ENCODE measurements at places on chromosomes 12 and 14.

- no peak for DNase-seq
These were observed 345.2 kb upstream of the KITLG start for GRCh38 chr12:88925454-88925853.

DNA sequence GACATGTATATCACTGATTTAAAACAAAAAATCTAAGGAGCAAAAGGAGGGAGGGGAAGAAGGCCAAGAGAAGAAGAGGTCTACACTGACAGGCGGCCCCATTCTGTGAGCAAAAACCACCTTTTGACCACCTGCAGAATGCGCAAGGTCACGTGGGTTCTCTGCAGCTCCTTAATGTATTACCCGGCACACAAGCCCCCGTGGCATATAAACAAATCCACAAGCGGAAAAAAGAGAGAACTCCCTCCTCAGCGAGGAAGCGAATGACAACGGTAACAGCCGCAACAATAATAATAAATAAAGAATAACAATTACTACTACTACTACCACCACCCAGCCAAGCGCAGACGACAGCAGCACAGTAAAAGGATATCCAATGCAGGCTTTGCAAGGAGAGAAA is 1.3 kb downstream of the KSR2 start:
- no peak for DNase-seq

DNA sequence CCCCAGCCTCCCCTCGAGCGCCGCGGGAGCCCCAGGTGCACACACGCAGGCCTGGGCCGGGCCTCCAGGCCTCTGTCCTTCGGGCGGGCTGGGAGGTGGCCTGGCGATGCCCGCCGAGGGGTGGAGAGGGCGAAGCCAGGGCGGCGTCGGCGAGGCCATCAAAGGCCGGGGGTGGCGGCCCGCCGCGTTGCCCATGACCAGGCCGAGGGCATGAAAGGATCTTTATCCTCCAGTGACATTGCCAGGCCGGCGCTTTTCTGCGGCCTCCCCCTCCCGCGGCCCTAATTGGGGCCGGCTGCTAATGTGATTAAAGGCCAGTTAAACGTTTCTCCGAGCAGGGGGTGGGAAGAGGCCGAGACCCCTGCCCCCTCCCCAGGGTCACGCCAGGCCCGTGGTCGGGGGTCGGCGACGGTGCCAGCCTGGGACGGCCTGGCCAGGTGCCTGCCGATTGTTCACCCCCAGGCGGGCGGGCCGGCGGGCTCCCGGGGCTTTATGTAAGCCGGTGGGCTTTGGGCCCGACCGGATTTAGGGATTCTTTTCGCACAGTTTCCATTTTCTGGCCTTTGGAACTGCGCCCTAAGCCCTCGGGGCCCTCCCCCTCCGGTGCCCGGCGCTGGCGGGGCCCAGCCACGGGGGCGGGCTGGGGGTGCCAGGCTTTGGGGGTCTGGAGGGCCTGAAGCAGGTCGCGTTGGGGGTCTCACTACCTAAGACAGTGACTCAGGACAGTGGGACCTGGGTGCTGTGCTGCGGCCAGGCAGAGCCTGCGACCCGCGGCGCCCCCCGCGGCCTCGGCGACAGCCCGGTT is 103.2 kb upstream of the DIO3 start:
- DNase-seq, result no peak

DNA sequence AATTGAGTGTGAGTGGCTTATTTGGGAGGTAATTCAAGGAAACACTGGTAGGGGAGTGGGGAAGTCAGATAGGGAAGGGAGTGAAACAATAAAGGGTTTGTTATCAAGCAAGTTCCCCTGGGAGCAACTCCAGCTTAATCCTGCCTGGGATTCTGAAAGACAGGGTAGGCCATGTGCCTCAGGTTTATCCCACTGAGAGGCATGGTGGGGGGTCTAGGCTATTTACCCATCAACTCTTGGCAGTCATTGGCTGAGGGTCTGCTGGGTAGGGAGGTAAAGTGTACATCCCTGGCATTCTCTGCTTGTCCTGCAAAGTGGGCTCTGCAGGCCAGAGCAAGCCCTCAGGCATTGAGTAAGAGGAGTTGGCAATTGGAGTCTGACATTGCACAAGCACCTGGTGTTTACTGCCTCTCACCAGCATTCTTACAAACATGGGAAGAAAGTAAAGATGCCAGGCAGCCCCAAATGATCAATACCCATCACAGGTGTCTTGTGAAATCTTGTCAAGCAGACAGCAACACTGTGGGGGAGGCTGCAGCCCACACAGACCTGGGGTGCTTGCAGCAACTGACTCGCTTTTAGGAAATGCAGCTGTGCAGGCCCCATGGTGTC is 169.3 kb downstream of the KTN1 start:
- no peak for DNase-seq

DNA sequence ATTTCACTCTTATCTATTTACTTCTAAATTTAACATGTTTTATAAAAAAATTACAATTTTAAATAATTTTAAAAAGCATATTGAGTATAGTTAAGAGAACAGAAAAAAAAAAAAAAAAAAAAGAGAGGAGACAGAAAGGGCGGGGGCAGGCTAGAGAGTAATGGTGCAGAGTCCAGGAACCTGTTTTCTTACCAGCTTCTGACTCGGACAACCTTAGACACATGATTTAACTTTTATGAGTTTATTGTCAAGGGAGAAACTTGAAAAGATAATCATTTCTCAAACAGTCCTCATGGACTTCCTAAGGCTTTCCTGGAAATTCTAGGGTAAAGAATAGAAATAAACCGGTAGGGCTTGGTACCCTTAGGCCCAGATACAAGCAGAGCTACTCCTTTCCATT is 84.3 kb downstream of the RPS6KA5 start:
- no peak for DNase-seq

- DNase-seq, result no peak
These were observed 27.4 kb downstream of the BCL2L14 start for GRCh38 chr12:12097891-12098690.

DNA sequence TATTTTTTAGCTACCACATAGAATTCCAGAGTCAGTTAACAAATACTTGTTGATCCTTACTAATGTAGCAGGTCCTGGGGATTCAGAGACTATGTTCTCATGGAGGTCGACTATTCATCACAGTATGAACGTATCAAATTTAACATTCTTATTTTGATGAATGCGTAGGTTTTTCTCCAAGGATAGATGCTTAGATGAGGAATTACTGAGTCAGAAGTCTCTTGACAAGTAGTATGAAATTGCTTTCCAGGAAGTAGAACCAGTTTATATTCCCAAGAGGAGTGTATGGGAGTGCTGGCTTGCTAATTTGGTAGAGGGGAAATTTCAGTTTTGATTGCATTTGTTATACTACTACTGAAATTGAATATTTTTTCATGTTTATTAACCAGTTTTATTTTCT is 42.8 kb upstream of the CRADD start:
- no peak for DNase-seq

- DNase-seq, result no peak
These were observed 22.9 kb upstream of the LTBP2 start for GRCh38 chr14:74634964-74635363.

DNA sequence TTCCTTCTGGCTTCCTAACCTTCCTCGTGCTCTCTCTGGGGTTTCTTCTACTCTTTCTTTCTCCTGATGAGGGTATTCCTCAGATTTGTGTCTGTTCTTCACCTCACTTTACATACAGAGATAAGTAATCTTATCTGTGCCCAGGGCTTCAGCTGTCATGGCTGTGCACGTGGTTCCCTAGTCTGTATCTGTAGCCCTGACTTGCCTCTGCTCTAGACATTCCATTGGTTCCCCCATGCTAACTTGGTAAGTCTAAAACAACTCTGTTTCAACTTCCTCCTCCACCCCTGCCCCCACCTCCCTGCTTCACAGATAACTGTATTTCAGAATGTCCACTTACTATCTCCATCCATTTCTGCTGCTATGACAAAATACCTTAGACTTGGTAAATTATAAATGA is 10.8 kb downstream of the DIP2B start:
- DNase-seq, result no peak

DNA sequence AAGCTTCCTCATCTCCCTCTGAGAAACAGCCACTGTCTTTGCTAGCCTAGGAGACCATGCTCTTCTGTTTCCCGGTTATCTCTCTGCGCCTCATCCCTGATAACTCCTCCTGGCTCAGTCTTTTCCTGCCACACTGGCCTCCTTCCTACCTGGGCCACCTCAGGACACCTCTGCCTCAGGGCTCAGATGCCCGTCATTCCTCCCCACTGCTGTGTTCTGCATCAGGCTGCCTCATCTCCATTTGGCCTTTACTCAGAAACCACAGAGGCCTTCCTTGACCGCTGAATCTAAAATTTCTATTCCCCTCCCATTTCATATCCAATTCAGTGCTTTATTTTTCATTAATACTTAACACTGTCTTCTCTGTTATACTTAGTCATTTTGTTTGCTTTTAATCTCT is 311.0 kb upstream of the RGS6 start:
- no peak for DNase-seq

DNA sequence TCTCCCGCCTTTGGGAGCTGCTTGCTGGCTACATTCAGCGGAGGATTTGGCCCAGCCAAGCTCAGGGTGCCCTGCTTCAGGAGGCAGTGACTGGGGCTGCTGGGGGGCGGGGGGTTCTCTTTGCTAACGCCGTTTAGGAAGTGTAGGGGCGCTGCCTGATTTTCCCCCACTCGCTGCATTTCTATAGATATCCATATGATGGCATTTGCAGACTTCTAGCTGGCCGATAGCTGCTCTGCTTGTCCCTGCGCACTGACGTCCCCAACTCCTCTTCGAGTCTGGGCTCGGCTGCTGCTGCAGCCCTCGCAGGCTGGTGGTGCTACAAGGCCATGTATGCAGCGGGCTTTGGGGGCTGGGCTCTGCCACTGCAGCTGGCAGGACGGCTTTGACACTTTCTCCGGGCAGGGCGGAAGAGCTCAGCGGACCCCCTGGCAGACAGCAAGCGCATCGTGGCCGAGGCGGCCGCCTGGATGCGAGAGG is 3.1 kb downstream of the LRFN5 start:
- DNase-seq, result peak; percentile 65

DNA sequence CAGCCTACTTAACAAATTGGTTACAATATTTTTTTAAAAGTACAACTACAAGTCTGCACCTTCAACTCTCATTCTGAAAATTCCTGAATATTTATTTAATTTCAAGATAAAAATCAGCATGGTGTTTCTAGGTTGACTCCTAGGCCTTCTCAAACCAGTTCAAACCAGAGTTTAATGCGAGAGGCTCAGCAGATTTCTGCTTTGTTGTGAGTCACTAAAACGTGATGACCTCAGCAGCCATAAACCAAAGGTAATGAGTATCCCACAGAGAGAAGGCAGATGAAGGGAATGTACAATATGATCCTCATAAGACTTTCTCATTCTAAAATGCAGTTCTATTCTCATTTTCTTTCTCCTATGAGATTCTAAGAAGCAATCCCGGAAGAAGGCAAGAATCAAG is 1.5 kb downstream of the PRDM4 start:
- no peak for DNase-seq

DNA sequence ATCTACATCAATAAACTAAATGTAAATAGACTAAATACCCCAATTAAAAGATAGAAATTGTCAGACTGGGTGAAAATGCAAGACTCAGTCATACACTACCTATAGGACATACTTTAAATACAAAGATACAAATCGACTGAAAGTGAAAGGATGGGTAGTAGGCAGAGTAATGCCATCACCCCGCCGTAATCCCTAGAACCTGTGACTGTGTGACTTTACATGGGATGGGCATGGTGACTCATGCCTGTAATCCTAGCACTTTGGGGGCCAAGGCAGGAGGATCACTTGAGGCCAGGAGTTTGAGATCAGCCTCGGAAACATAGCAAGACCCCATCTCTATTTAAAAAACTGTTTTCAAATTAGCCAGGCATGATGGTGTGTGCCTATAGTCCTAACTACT is 2.6 kb upstream of the EVL start:
- DNase-seq, result no peak

- DNase-seq, result no peak
These were observed 59.6 kb downstream of the PRKD1 start for GRCh38 chr14:29868000-29868399.

GRCh38 chr12:119634743-119635142 is 33.2 kb upstream of the PRKAB1 start:
- no peak for DNase-seq

GRCh38 chr12:110230655-110231054 is 50.4 kb upstream of the ATP2A2 start:
- DNase-seq, result no peak

DNA sequence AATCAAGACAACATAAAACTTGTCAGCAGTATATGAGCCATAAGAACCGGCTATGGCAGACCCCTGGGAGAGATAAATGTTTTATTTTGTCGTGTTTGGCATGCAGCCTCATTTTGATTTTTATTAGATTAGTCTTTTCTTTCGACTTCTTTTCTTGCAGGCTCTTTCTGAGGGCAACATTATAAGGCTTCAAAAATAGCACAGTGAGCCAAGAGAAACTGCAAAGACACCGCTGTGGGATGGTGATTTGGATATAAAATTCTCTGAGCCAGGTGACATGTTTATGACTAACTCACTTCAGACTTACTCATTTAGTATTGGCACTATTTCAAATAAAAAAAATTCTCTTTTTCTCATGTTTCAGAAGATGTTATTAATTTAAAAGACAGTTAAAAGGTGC is 96.8 kb upstream of the PKP2 start:
- no peak for DNase-seq

DNA sequence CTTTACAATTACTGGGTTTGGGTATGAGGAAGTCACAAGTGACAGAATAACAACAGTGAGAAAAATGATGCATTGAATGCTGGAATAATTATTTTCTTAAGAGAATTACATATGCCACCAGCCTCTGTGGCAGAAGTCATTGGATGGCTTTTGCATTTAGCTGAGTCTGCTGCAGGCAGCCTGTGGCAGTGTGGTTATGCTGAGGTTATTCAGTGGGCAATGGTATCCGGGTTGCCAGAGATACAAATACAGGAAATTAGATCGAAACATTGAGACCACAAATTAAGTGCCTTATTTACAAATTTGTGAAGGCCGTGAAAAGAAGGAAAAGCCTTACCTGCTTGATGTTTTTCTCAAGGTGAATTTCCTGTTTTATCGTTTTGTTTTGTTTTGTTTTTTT is 1050.0 kb downstream of the GALC start:
- no peak for DNase-seq

GRCh38 chr14:86481104-86481503 is 951.2 kb downstream of the FLRT2 start:
- no peak for DNase-seq

DNA sequence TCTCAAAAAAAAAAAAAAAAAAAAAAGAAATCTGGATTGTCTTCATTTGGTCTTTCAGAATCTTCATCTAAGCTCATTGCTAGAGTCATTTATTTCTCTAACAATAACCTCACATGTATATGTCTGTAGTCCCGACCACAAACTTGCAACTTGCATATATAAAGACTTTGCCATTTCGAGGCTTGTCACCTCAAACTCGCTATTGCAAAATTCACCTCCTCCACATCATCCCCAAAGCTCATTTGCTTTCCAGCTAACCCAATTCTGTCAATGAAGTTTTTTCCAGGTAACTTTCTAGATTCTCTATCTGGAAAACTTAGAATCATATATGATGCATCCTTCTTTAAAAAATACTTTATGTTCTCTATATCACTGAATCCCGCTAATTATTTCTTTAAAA is 393.2 kb upstream of the ATXN7L3B start:
- DNase-seq, result no peak

Measured in endothelial cell (in vitro differentiated cells).